ENCODE measurements at places on chromosomes 1 and 21.

DNA sequence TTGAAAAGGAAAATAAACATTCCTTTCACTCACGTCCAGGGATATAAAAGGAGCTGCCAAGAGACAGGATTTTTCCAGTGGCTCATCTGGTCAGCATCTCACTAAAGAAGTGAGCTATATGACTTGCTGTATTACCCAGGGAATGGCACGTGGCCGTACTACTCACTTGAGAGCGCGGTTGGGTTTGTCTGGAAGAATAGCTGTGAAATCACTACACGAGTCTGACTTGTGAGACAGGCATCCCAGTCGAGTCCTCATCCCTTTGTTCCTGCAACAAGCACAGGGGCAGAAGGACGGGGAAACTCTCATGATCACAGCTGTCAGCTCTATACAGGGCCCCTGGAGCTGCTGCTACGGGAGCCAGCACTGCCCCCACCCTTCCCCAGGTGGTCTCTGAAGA is 17.7 kb downstream of the RGS8 start:
- no peak for DNase-seq

DNA sequence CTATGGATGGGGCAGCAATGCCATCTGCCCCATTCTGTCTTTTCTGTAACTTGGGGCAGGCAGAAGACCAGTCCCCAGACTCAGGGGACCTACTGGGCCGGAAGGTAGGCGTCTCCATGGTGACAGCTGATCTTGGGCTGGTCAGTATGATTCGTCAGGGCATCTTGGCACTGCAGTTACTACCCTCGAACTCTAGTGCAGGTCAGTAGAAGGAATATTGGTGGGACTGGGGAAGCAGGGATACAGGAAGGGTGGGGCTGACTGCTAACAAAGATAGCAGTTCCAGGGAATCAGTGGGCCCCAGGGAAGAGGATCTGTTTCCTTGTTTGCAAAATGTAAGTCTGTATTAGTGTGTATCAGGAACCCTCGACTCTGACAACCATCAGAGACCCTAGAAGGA is 26.2 kb downstream of the SZT2 start:
- DNase-seq, result no peak

- peak; percentile 24 for DNase-seq
Observed at GRCh38 chr1:108708691-108709660, 3.7 kb upstream of the FNDC7 start.

- DNase-seq, result no peak
Observed at GRCh38 chr1:67687649-67688048, 2.6 kb downstream of the GADD45A start.

DNA sequence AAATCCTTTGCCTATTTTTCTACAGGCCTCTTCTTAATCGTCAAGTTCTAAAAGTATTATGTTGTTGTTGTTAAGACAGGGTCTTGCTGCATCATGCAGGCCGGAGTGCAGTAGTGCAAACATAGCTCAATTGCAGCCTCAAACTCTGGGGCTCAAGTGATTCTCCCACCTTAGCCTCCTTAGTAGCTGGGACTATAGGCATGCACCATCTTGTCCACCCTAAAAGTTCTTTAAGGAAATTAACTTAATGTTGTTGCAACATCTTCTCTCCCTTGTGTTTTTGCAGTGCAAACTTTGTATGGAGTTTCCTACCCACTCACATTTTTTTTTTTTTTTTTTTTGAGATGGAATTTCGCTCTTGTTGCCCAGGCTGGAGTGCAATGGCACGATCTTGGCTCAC is 4.1 kb upstream of the VHLL start:
- no peak for DNase-seq

DNA sequence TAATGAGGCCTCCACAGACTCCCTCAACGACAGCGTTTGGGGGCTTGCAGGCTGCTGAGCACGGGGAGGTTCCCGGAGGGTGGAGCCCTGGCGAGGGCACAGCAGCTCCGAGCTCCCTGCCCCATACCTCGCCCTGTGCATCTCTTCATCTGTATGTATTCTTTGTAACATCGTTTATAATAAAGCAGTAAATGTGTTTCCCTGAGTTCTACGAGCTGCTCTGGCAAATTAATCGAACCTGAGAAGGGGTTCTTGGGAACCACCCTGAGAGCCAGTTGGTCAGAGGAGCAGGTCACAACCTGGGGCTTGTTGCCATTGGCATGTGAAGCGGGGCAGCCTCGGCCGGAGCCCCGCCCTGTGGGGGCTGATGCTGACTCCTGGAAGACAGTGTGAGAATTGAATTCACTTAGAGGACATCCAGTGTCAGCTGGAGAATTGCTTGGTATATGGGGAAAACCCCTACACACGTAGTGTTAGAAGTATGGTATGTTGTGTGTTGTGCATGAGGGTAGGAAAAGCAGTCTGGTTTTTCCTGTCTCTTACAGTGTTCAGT is 11.5 kb downstream of the SLC37A1 start:
- DNase-seq, result no peak

DNA sequence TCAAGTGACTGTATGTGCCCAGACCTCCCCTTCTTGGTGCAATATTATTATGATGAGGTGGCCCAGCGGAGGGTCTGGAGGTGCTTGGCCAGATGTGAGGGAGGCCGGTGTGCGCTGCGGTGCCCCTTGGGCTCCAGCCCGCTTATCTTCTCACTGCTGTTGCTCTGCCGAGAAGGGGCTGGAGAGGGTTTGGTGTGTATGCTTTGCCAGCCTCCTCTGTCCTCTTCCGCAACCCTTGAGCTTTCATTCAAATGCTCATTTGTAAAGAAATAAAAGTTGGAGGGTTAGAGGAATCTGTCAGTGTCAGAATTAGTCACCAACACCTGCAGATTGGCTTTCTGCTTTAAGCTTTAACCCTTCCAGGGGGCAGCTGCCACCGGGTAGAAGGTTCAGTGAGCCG is 19.7 kb downstream of the RNF220 start:
- no peak for DNase-seq

DNA sequence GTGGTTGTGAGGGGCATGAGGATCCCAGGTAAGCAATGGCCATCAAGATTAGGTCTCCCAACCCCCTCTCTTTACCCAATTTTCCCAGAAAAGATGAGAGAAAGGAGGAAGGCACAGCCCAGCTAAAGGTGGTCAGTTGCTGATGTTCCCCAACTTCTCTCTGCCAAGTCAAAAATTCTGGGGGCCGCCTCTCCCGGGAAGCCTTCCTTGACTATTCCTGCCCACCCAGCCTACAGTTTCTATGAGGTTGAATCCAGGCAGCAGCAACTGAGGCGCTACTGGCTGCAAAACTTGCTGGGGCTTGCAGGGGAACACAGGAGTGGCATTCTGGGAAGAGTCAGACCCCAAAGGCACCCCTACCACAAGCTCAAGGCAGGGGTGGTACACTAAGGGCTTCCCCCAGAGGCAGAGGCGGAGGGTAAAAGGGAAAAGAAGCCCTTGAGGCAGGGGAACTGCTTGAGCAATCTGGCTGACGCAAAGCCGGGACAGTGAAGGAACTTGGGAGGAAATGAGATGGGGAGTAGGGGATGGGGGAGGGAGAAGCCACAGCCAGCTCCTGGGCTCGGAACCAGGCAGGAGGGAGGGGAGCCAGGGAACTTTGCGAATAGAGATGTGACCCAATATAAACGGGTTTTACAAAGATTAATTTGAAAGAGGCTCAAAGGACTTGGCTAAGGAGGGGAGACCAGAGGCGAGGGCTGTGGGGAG is 31.2 kb downstream of the SDC3 start:
- DNase-seq, result no peak

DNA sequence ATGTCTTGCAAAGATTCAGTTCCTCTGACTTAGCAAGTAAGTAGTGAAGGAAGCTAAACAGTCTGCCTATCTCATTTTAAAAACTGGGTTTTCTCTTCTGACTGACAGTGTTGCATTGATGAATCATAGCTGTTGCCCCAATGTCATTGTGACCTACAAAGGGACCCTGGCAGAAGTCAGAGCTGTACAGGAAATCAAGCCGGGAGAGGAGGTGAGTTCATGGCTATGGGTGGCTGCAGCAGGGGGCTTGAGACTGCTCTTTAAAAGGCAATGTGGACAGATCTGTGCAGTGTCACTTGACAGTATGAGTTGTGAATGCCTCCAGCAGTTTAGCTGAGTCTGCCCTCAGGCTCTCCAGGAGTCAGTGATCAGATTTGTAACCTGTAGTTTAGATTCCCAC is 46.6 kb downstream of the SMYD2 start:
- no peak for DNase-seq

DNA sequence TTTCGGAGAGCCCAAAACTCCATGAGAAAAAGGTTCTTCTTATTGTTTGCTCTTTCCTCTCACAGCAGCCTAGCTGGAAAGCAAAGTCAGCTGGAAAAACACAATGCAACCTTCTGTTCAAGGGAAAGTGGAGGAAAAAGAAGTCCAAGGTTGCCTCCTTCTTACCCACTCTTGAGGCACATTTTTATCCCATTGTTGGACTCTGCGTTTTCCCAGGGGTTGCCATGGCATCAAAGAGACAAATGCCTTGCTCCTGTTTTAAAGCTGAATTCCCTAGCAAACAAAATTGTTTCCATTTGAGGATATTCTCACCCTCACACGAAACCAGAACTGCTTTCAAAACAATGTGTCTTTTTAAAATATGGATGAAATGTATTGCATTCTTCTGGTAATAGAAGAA is 45.1 kb upstream of the PALMD start:
- DNase-seq, result no peak

- DNase-seq, result no peak
Observed at GRCh38 chr1:186532466-186532865, 71.6 kb upstream of the PDC start.

- no peak for DNase-seq
Observed at GRCh38 chr1:180415985-180416633, 86.3 kb downstream of the ACBD6 start.

GRCh38 chr1:100353988-100354387 is 1.7 kb downstream of the CDC14A start:
- no peak for DNase-seq

GRCh38 chr1:37118790-37119189 is 84.5 kb upstream of the GRIK3 start:
- DNase-seq, result no peak

Measured in stimulated activated CD8-positive, alpha-beta memory T cell treated with anti-CD3 and anti-CD28 coated beads, Interleukin-4, amount 100 ng/mL, for 4 hours (primary cell).